Activated T-cell treated with anti-CD3 and anti-CD28 coated beads, Interleukin-2, amount 50 U/mL, for 72 hours (primary cell): ENCODE measurements at places on chromosomes 6 and 20. TPM values are rescaled to one million over a fixed set of nuclear protein-coding genes. Genes with fewer than 3 reads are reported as not detected.

GRCh38 chr6:121584586-121585369 is 149.3 kb downstream of the GJA1 start:
- DNase-seq = no peak

DNA sequence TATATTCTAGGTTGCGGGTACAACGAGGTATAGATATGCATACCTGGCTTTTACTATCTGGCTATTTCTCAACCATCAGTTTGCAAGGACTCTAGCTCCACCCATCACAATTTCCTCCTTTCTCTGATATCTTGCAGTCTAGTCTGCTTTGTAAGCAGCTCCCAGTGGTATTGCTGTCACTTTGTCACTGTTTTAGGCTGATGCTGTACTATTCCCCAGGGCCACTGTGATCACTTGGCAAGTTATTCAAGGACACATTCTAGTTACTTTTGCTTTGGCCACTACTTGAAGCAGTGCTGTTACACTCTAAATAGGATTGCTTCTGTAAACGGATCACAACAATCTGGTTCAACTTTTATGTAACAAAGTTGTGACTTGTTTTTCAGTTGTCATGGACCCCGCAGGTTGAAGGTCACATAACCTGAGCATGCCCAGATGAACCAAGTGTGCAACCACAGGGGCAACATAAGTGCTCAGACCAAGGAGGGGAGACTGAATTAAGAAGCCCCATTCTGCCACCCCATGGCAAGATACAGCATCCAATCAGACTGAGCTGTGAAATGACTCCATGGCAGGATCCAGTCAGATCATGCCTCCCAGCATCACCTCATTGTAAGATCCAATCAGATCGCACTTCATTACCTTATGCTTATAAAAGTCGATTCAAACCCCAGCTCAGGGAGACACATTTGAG is 588.4 kb upstream of the CITED2 start:
- no peak for DNase-seq

- DNase-seq = no peak
These were observed 23.5 kb downstream of the CARMIL1 start for GRCh38 chr6:25302677-25303128.

- DNase-seq = no peak
These were observed 225.3 kb upstream of the EPHA7 start for GRCh38 chr6:93644611-93645010.

DNA sequence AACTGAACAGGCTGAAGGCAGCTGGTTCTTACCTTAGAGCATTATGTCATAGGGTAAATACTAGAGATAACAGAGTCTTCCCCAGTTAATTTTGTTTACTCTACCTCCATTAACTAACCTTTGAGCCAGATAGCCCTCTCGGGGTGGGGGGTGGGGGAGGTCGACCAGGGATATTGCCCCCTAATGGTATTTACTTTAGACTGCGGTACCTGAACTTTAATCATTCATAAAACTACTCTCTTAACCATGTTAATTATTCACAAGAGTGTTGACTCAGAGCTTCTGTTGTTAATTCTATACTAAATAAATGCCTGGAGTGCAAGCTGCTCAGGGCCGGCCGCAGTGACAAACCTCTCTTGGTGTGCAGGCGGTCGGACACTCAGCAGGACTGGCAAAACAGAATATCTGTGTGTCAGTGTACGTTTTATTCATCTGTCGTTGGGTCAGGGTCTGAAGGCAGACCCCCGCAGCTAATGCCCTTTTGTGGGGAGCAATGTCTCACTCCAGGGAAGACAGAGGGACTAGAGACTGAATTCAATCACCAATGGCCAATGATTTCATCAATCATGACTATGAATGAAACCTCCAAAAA is 152.4 kb upstream of the COL21A1 start:
- no peak for DNase-seq

DNA sequence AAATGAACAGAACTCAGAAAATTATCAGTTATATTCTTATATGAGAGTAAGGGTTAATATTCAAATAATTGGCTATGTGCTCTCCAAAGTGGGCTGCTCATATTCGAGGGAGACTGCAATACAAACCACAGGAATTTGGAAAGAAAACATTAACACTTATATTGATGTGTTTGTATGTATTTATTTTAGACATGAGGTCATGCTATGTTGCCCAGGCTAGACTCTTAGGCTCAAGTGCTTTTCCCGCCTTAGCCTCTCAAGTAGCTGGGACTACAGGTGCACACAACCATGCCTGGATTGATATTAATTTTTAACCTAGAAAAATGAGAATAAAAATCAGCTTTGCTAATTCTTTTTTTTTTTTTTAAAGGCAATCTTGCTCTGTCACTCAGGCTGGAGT is 35.0 kb downstream of the BTBD9 start:
- DNase-seq = no peak

DNA sequence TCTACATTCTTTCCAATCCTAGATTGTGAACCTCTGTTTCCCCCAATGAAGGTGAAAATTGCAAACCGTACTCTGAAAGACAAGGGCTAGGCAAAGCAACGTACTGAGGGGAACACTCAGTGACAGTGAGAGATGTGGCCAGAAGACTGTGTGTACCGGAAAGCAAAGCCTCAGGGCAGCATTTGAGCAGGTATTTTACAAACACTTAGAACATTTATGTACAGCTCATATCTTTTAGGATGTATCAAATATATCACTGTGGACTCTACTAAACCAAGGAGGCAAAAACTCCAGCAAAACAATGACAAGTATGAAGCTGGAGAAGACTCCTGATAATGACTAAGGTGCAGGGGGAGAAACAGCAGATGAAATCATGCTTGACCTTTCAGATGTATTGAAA is 236.9 kb downstream of the FOXC1 start:
- no peak for DNase-seq

GRCh38 chr20:63896264-63897105 is 1.6 kb downstream of the DNAJC5 start:
- peak; percentile 28 for DNase-seq

DNA sequence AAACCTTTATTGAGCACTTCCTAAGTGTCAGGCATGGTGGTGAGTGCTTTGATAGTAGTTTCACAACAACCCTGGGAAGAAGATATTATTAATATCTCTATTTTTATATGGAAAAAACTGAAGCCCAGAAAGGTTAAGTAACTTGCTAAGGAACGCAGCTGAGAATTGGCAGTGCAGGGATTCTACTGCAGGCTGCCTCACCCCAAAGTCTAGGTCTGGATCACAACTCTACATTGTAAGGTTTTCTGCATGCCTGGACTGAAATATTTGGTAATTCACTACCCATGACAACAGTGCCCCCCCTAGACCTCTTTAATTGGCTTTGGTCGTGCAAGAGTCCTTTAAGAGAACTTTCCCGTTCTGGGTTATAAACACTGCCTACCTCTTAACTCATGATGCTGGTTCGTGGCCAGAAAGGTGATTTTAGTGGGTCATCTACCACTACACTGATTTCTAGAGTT is 67.1 kb upstream of the KCNQ5 start:
- DNase-seq = no peak

- DNase-seq = peak; percentile 65
These were observed 655 bp downstream of the FAM184A start for GRCh38 chr6:119077643-119078375.

Gene FLRT3
- total RNA-seq = not detected

GRCh38 chr6:7431313-7431673 is 41.7 kb downstream of the RIOK1 start:
- no peak for DNase-seq

Gene FOXQ1
- not detected for total RNA-seq

DNA sequence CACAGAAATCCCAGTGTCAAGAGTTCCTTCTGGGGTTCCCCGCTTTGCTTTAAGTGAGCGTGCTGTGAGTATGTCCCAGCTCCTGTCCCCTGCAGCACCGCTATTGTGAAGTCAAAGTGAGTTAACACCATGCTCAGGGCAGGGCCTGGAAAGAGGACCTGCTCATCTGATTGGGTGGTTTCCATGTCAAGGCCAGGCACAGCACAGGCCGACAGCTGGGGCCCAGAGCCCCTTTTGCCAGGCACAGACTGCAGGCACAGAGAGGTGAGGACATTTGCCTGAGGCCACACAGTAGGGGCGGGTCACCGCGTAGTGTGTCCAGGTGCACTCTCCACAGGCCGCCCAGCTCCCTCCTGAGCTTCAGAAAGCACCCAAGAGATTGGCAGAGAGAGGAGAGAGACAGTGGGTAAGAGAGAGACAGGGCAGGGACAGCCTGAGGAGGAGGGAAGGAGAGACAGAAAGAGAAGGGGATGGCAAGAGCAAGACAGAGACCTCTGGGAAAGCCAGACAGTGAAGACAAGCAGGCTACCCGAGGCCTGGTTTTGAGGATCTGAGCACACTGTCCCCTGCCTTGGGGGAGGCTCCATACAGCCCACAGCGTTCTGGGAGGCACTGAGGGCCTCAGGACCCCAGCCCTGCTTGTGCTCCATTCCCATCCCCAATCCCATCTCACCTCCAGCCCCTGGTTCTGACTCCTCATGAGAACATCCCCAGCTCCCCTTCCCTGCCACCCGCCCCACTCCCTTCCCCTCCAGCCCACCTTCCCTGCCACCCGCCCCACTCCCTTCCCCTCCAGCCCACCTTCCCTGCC is 6.5 kb upstream of the BPIFB1 start:
- DNase-seq = no peak

DNA sequence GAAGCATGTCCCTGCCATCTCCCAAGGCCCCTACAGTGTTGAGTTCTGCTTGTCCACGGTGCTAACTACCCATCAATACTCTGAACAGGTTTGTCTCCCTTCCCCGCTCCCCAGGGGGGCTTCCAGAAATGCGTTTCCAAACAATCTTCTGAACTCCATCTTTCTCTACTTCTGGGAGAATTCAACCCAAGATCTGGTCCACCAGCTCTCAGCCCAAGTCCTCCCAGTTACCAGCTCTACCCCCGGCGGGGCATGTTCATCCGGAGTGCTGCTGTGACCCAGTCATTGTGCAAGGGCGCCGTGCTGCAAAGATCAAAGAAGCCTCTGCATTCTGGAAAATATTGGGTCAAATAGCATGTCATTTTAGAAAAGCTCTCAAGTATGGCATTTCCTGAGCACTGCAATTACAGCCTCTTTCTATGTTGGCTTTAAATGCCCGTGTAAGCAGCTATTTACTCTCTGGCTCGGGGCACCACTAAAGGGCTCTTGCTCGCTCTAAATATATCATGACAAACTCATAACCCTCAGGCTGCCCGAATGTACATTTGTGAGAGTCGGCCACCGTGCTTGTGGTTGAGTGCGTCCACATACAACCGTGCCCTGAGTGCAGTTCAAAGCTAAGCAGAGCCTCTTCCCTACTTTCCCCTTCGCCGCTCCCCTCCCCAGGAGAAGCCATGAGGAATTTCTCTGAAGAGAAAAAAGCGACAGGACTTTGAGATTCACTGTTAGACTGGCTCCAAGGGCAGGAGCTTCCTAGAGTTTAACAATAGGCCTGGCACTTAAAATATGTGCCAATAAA is 71.6 kb downstream of the BANF2 start:
- DNase-seq = no peak

DNA sequence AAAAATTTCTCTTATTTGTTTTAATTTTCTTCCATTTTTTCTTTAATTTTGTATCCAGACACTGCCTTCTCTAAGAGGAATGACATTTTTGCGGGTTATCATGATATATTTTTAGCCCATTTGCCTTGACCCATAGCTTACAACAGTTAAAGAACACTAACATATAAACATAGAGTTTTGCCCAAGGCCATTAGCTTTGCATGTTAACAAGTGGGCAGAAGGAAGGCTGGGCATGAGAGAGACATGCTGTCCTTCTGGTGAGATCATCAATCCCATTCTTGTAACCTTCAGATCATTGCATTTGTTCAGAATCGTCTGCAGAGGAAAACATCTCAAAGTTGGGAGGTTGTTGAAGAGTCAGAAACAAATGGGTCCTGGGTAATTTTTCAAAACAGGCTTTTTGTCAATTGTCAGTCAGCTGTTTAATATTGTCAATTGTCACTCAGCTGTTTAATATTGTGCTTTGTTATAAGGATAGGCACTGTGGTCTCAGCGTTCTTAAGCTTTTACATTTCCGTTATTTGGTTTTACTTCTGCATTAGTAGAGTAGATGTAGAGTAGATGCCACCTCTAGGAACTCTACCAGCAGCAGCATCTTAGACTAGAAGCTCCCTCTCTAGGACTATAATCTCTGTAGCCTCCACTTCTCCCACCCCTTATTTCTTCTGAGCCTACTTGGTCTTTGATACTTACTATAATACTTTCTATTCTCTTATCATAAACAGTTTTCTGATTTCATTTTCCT is 243.1 kb downstream of the ESR1 start:
- DNase-seq = no peak

DNA sequence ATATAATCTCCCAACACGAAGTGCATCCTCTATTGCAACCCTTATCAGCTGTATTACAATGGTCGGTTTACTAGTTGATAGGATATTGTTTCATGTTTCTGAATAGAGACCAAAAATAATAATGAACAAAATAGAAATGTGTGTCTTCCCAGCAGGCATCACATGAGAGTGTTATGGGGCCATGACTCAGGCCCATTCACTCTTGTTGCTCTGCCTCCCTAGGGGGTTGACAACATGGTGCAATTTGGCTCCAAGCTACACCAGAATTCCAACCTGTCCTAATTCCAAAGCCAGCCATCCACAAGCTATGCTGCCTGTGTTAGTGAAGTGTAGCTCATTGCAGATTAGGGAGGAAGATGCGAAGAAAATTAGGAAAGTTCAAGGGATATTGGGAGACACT is 13.1 kb upstream of the SAYSD1 start:
- no peak for DNase-seq

DNA sequence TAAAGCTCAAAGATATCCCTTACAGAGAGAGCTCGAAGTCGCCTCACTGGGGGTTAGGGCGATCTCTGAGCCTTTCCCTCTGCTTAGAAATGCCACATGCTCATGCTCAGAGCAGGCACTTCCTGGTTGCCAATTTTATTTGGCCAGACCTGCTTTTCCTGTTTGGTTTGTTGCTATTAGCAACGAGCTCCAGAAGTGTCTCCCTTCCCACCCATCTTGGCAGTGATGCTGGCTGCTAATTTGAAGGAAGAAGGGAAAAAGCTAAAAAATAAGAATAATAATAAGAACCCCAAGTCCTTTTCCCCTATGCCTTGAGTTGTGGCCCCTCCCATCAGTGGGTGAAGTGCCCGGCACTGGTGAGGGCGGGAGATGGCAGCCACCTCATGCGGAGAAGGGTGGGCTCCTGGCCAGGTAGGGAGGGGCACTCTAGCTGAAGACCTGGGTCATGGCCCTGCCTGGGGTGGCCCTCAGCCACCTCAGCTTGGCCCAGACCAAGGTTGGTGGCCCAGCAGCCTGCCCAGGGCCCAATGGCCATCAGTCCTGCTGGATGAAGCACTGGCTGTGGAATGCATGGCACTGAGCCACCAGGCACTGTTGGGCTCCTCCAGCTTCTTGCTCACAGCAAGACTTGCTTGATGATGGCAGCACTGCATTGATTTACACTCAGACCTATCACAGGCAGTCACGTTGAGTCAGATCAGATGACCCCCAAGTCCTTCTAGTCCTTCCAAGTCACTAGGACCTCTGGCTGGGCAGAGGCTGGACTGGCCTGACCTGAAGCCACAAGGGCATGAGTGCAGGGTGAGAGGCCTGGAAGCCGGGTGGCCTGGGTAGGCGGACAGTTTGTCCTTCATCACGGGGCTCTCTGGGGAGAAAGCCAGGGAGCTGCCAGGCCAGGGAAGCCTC is 79.0 kb downstream of the SYNJ2 start:
- no peak for DNase-seq

Gene SLC17A3
- total RNA-seq = 2.5 TPM
